ENCODE measurements at places on chromosomes 7 and 10.

DNA sequence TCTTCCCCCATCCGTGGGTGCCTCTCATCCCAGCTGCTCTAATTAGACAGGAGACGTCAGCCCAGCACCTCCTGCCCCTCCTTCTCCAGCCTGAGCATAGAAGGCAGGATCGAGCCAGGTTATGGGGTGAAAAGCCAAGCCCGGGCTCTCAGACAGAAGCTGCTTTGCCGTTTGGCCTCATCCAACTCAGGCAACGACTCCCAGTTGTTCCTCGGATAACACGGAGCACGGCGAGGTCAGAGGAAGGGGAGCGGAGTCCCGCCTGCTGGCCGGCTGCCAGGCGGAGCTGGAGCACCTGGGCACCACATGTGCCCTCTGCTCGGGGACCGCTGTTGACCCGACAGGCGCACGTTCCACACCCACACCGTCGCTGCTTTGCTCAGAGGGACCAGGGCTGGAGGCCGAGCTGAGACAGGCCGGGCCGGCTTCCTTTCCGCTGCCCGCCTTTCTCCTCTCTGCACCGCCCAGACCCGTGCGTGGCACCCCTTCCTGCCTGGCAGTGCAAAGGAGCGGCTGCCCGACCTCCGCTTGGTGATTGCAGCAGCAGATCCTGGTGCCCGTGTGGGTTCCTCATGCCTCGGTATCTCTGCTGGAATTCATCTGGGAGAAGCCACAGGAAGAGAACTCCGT is 21.6 kb upstream of the UNCX start:
- no peak for DNase-seq

DNA sequence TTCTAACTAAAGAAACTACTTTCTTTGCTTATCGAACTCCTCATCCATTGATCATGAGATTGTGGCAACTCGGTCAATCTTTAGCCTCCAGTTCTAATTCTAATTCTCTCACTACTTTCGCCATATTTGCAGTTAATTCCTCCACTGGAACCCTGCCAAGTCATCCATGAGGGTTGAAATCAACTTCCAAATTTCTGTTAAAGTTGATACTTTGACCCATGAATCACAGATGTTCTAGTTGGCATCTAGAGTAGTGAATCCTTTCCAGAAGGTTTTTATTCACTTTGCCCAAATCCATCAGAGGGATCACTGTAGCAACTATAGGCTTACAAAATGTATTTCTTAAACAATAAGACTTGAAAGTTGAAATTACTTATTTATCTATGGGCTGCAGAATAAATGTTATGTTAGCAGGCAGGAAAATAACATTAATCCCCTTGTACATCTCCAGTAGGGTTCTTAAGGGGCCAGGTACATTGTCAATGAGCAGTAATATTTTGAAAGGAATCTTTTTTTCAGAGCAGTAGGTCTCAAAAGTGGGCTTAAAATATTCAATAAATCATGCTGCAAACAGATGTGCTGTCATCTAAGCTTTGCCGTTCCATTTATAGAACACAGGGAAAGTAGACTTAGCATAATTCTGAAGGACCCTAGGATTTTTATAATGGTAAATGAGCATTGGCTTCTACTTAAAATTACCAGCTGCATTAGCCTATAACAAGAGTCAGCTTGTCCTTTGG is 39.4 kb downstream of the CCDC71L start:
- no peak for DNase-seq

DNA sequence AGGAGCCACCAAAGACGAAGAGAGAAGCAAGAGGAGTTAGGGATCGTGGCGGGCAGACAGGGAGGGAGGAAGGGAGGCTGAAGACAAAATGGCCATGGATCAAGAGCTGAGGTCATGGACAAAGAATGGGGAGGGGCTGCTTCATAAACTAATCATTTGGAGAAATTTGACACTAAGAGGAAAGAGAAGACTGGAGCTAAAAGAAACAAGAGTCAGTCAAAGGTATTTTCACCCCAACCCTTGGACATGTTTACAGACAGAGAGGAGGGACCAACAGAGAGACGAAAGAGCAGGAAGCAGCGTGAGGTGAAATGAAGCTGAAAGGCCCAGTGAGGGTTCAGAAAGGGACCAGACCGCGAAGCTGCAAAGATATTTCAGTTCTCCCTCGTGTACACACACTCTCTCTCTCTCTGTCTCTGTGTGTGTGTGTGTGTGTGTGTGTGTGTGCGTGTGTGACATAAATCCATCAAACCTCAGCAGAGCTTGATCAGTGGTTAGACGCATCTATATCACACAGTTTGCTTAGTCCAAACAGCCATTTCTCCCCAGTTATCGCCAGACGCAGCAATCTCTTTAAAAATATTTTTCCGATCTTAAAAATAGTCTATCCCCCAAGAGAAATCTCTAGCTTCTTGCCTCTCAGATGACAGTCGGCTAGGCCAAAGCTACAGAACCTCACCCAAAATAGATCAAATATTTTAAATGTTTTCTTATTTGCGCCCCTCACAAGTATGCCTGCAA is 12.5 kb upstream of the CALD1 start:
- no peak for DNase-seq

DNA sequence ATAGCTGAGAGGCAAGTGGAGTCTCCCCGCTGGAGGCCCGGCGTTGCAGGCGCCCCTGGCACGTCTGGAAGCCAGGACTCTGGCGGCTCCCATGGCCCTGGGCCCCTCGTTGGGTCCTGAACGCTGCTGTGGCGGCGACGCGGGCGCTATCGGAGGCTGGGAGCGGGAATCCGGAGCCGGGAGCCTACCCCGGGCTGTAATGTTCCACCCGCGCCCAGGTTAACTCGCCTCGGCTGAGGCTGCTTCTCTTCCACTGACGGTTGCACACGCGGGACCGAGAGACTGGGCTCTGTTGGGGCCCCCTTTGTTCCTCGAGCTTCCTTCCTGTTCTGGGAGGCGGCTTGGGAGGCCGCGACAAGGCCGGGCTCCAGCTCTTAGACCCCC is 1.3 kb upstream of the HOXA5 start:
- no peak for DNase-seq

DNA sequence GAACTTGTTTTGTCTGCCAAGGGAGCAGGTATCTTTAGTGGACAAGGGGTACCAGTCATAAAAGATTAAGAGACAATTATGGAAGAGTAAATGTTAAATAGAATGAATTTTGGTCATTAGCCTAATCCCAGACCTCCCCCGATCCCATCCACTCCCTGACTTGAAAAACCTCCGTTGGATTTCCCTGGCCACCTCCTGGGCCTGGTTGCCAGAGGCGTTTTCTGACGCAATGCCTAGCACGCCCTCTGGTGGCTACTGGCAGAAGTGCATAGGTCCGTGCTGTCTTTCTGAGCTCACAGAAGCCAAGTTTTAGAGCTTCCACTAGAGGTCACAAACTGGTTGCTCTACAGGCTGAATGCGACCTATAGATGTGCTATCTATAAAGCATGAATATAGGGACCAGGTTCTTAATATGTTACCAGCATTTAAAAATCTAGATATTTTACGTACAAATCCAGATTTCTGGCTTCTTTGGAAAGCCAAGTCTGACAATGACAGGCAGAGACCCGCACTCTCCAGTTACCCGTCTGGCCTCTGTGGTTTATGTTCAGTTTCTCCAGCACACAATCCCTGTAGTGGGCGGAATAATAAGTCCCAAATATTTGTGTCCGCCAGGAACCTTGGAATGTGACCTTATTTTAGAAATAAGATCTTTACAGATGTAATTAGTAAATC is 39.8 kb downstream of the SPOCK2 start:
- DNase-seq, result peak; percentile 94

- DNase-seq, result no peak
Observed at GRCh38 chr7:7738177-7738576, 19.8 kb upstream of the RPA3 start.

- peak; percentile 58 for DNase-seq
Observed at GRCh38 chr7:3399858-3400257, 98.8 kb downstream of the SDK1 start.

- no peak for DNase-seq
Observed at GRCh38 chr7:33357846-33358245, 228.5 kb downstream of the BBS9 start.

DNA sequence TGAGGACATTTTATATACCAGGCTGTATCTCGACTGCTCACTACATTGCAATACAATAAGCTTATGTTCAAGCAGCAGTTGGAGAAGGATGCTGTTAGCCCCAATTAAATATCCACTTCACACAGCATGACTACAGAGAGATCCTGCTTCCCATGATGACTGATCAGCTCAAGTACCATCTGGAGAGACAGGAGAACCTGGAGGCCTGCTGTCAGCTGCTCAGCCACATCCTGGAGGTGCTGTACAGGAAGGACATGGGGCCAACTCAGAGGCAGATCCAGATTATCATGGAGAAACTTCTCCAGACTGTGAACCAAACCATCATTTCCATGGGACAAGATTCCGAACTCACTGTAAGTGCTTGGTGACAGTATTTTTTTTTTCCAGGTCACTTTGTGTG is 22.5 kb downstream of the RNF133 start:
- no peak for DNase-seq

GRCh38 chr10:67261300-67261797 is 335.5 kb downstream of the LRRTM3 start:
- DNase-seq, result no peak

DNA sequence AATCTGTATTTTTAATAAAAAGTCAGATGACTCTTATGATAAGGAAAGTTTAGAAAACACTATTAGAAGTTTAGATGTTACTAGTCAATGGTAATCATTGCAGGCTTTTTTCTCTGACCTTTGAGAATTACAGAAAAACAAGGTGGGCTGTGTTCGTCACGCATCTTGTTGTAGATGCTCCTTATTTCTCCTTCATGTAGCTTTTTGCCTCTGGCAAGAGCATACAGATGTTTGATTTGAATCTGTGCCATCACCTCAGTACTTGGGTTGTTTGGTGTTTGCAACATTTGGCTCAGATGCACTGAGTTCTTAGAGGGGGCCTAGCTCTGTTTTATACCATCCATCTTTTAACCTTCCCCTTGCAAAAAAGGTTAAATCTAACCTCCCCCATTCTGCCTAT is 11.5 kb downstream of the TAS2R16 start:
- DNase-seq, result no peak

DNA sequence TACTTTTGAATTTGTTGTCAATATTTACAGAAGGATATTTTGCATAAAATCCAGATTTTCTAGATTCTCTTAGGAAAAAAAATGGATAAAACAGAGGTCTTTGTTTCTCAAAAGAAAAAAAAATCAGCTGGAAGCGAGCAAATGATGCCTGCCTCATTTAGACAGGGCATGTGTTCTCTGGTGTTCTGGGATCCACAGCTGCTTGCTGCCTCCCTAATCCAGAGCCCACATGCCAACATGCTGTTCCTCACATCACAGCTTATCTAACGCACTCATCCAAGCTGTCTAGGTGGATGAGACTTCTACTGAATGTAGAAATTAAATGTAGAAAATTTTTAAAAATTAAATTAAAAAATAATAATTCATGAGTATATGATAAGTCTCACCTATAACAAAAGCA is 630.1 kb downstream of the SORCS1 start:
- DNase-seq, result no peak

DNA sequence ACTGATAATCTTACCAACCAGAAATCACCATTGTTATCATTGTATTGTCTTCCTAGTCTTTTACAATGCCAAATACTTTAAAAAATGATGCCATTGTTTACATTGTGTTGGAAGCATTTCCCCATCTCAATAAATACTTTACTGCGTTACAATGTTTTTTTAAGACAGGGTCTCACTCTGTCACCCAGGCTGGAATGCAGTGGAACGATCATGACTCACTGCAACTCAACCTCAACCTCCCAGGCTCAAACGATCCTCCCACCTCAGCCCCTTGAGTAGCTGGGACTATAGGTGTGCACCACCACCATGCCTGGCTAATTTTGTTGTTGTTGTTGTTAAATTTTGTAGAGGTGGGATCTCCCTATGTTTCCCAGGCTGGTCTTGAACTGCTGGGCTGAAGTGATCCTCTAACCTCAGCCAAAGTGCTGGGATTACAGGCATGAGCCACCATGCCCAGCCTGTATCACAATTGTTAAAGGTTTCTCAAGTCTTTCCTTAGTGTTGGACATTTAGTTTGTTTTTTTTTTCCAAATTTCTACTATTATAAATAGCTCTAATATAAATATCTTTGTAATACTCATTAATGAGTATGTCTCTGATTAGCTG is 13.5 kb downstream of the LRMDA start:
- DNase-seq, result no peak

- no peak for DNase-seq
Observed at GRCh38 chr10:43415544-43415943, 6.6 kb upstream of the HNRNPF start.

DNA sequence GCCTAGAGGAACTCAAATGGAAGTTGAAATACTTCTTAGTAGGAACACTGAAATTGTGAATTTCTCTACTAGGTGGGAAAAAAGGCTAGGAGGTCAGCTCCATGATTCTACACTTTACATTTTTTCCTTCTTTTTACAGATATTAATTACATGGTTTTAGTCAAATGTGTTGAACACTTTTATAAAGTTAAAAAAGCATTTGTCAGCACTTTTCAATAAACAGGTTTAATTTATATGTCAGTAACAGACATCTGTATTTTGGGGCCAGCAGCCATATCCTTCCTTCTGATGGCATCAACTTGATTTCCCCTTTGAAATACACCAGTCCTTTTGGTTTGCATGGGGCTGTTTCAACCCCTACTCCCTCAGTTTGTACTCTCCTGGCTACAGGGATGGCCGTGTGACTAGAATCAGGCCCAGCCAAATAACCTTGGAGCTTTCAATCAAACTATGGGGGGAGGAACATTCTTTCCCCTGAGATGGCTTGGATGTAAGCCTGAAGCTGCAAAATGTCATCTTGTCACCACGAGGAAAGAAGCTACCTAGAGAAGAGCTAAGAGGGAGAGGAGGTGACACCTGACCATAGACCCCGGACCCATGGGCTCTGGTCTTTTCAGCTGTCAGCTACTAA is 171.0 kb upstream of the NEBL start:
- no peak for DNase-seq

DNA sequence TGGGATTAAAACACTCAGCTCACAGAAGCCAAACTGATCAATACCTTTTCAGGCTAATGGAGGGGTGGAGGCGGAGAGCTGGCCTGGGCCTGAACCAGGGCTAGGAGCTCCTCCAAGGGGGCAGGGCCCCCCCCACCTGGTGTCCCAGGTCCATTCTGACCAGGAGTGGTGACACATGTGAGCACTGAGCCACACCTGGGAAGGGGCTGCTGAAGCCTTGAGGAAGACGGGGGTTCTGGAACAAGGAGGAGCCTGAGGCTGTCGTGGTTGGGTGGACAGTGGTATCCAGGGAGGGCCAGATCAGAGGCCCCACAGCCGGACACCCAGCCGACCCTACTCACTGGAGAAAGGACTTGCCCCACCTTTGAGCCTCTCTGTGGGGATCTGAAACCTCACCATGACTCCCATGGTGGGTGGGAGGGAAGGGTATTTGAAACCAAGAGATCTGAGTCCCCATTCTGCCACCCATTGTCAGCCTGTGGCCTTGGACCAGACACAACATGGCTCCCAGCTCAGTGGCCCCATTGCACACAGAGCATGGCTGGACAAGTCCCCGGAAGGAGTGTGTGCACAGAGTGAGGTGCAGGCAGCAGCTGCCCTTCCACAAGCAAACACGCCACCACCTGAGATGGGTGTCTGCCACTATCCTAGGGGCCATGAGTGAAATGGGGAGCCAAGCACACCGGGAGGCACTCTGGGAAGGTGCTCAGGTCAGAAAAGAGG is 12.4 kb downstream of the TMEM273 start:
- DNase-seq, result no peak
